ENCODE measurements at places on chromosomes 5 and 9.

DNA sequence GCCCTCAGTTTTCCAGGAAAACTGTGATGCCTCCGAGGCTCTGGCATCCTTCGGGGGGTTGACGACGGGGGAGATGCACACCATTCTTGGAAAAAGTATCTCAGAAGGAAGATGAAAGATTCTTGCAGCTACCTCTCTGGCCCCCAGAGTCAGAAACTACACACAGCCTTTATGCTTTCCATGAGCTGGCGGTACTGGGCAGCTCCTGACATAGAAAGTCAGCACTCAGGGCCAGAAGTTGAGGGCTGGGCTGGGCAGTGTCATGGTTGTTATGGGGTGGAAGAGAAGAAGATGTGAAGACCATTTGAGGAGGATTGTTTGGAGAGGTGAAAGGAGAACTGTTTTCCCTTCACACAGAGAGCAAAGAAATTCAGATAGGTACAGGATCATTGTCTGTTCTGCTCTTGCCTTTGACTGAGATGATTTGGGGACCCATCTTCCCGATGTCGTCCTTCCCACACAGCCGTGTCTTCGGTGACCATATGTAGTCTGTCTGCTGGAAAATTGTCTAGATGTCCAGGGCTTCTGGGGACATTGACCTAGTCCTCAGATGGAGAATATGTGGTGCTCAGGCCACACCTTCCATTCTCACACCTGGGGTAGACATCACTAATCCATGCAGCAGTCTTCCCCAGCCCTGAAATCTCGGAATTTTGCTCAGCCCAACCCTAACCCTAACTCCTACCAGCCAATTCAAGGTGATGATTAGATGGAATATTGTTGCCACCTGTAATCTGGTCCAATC lies 237.1 kb downstream of the CACNA1B start:
- DNase-seq: no peak

- no peak for DNase-seq
Observed at GRCh38 chr9:75803130-75803529, 87.3 kb upstream of the PCSK5 start.

GRCh38 chr5:60229691-60230185 lies 336.2 kb upstream of the PDE4D start:
- DNase-seq: no peak

GRCh38 chr5:168011096-168011495 lies 280.3 kb upstream of the WWC1 start:
- no peak for DNase-seq

GRCh38 chr9:99870126-99870525 lies 36.3 kb upstream of the STX17 start:
- no peak for DNase-seq

- DNase-seq: no peak
Observed at GRCh38 chr5:3059488-3059887, 308.0 kb upstream of the IRX2 start.

DNA sequence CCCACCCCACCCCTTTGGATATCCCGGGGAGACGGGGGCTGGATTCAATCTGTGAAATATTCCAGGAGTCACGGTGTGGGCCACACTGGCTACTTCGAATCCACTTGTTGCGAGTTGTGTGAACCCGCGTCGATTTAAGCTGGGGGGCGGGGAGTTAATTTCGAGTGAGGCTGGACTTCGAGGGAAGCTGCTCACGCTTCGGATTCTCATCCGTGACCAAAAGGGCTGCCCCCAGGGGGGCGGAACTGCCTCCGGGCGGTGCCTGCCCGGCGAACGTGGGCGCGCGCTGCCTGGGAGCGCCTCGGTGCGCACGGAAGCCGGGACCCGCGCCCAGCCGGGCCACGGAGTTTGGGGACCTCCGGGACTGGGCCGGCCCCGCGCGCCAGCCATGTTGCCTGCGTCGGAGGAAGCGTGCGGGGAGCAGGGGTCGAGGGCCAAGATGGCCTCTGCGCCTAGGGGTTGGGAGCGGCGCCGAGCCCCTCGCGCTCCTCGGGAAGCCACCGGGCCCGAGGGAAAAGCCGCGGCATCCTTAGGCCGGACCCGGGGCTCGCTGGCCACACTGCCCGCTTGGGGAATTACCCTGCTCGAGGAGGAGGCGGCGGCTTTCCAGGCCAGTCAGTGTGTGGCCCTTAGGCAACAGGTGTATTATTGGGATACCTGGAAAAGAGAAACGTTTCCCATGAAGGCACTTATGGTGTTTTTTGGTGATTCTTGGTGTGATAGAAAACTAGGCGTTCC lies 975 bp downstream of the OCLN start:
- no peak for DNase-seq

DNA sequence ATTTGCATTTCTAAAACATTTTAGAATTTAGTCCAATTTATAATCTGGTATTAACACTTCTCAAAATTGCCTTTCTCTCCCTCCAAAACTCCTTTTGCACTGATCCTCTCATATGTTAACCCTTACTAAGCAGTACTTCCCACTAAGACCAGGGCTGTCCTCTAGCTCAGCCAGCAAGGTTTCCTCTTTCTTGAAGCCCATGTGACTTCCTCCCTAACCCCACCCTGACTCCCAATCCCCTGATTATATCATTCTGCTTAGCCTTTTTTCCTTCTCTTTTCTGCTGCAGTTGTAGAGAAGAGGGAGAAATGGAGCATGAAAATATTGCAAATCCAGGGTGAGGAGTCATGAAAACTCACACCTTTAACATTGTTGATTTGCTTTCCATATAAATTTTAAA lies 241.7 kb downstream of the MCTP1 start:
- no peak for DNase-seq

All from stimulated activated CD8-positive, alpha-beta memory T cell treated with anti-CD3 and anti-CD28 coated beads, Interleukin-7, amount 100 ng/mL, for 1 hour (primary cell).